Caco-2 (cell line): ENCODE measurements at places on chromosomes 12 and 14. TPM values are rescaled to one million over a fixed set of nuclear protein-coding genes. Genes with fewer than 3 reads are reported as not detected.

DNA sequence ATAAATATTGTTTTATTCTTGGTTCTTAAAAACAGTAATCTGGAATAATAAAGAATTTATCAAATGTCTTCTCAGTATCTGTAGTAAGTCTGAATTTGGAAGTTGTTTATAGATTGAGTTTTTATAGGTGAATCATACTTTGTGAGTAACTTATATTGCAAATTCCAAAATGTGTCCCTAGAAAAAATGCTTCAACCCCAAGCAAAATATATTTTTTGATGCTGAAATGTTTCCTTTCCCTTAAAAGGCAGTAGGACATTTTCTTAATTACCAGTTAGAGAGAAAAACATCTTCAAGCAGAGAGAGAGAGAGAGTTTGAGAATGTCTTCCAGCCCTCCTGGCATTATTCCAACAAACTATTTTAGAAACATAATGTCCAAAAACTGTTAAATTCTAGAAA, 37.9 kb downstream of the PELI2 start:
- no peak for DNase-seq

GRCh38 chr12:96774496-96775256, 132.4 kb upstream of the NEDD1 start:
- DNase-seq = no peak

DNA sequence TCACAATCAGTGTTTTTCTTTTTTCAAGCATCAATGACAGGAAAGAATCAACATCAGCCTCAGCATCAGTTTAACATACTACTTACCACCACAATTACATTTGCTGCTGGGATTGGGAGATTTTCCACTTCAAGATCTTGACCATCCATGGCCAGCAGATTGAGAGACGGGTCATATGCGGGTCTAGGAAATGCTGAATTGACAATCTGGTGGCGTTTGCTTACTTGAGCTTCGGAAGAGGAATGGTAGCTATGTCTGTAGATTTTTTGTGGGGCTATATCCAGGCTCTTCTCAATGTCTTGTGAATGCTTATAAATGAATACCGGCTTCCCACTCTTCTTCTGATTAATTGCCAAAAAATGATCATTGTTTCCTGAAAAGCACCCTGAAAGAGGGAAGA, 27.9 kb downstream of the PTPRR start:
- no peak for DNase-seq

DNA sequence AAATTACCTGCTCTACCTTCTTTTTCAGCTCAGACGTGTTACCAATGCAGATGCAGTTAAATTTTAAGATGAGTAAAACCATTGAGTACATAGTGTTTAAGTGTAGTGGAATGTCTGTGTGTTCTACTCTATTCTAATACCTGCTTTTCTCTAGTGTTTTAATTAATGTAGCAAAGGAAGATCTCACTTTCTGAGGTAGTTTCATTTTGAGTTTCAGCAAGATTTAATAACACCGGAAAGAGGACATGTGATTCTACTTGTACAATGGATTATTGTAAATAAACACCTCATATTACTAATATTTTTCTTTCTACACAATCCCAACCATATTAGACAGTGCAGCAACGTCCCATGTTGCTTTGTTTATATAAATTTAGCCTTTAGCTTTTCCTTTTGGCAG, 315.4 kb downstream of the RAD51B start:
- DNase-seq = no peak

DNA sequence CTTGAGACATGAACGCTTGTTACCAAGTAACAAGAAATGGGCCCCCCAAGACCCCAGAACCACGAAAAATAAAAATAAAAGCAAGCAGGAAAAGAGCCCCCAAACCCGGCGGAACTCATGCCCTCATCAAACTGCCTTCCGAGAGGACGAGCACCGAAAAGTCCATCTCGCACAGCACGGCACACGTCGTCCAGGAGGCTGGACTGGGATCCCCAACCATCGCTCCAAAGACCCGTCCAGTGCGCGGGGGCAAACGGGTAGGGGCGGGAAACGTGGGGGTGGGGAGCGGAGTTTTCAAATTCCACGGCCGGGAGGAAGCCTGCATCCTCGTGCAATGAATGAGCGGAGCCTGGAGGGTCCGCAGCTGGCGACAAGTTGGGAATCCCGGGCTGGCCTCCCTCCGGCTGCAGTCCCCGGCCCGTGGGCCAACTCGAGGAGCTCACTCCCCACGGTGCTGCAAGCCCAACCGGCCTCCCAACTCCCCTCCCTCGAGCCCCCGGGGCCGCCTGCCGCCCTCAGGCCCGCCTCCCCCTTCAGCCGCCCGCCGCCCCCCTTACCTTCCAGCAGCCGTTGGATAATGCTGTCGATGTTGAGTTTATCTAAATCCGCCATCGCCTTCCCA, 484 bp downstream of the PPP1CC start:
- DNase-seq = no peak

DNA sequence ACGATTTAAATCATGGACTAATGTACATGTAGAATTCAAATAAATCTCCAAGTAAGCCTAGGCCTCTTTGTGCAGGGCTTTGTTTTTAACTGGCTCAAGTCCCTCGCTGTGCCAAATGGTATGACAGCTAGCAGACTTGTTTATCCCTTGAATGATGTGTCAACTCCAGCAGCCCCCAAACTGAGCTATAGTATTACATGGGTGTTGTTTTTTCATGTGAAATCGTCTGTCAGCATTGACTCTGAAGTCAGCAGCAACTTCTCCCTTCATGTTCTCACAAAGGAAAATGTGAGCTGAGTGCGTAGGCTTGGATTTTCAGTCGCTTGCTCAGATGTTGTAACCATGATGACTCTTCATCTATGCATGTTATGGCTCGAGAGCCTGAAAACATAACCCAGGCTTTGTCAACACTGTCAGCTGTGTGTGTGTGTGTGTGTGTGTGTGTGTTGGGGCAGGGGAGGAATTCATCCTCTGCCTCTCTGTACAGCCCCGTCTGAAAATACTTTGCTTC, 73.3 kb downstream of the PTHLH start:
- peak; percentile 58 for DNase-seq

GRCh38 chr12:46825591-46826414, at the start of gene SLC38A4:
Gene SLC38A4 (minus strand): TSS chr12:46825997. CDS start chr12:46793071, 32,926 bp downstream.
- DNase-seq = peak; percentile 84

- DNase-seq = no peak
These were observed 9.0 kb upstream of the MLEC start for GRCh38 chr12:120677765-120678473.

- DNase-seq = no peak
These were observed 54.2 kb upstream of the BCL2L14 start for GRCh38 chr12:12016284-12017100.

DNA sequence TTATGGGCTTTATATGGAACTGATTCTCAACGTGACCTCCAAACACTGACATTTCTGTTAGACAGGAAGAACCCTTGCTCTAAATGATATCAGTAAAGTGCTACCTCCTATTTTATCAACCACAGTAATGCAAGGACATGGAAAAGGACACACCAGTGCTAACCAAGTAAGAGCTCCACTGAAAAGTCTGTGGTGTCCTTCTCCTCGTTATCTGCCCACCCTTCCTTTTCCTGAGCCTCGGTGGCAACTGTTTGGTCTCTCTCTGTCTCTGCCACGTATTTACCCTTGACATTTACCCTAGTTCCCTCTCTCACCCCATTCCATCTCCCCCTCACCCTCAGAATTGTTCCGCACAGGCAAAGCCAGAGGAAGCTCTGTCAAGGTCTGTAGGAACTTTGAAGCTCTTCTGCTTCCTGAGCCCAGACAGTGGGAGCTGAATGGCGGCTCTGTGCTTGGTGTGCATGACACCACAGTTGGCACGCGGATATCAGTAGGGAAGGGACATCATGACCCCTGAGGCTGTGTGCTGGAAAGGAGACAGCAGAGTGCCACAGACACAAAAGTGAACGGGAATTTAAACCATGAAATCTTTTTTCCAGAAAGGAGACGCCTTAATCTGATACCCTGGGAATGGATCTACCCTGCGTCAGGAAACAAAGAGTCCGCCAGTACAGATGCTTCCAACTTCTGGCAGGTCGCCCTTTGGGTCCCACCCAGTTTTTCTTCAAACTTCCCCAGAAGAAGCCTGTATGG, 50.8 kb downstream of the NTN4 start:
- DNase-seq = no peak

DNA sequence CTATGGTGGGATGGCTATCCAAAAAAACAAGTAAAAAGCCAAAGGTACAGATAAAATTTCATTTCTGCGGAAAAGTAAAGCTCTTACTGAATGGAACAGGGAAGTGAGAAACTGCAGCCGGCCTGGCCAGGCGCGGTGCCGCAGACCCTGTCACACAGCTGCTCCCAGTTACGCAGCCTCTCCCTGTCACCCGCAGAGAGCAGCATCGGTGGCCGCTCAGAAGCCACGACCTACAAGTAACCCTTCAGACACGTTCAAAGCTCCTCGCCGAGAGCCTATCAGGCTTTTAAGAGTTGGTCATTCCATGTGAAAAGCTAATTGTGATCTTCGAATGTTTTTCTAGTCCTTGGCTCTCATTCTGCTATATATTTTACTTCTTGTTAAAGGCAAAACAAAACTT, 11.0 kb upstream of the ANKLE2 start:
- no peak for DNase-seq

- no peak for DNase-seq
These were observed 149.4 kb downstream of the DICER1 start for GRCh38 chr14:95007921-95008320.

GRCh38 chr12:109950625-109951024, 45.5 kb downstream of the GIT2 start:
- no peak for DNase-seq

- no peak for DNase-seq
These were observed 29.8 kb upstream of the AP4S1 start for GRCh38 chr14:30995689-30996088.

GRCh38 chr14:95713596-95714371, at the start of gene TCL1A:
Gene TCL1A (minus strand): TSS chr14:95714125. CDS start chr14:95714066, 59 bp downstream.
- no peak for DNase-seq

DNA sequence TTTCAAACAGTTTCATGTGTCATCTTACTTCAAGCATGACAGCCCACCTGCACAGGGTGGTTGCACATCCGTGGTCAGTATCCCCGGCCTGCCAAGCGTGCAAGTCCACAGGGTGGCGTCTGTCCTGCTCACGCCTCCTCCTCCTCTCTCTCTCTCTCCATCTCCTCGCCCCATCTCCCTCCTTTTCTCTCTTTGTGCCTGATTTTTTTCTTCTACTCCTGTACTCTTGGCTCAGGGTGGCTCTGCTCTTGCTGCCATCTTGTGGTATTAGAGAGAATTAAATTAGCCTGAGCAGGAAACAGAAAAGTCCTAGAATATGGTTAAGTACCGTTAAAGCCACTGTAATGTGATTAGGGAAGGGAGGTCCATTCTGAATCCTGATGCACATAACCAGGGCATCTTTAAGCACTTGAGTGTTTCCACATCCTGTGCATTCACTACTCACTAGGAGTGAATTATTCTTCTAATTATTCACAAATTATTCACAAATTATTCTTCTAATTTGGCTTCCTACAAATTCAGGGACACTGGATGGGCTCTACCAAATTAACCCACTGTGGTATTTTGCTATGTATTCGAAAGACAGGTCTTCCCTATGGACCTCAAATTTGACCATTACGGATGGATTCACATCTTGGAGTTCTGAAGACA, 25.5 kb upstream of the DTX1 start:
- peak; percentile 61 for DNase-seq

DNA sequence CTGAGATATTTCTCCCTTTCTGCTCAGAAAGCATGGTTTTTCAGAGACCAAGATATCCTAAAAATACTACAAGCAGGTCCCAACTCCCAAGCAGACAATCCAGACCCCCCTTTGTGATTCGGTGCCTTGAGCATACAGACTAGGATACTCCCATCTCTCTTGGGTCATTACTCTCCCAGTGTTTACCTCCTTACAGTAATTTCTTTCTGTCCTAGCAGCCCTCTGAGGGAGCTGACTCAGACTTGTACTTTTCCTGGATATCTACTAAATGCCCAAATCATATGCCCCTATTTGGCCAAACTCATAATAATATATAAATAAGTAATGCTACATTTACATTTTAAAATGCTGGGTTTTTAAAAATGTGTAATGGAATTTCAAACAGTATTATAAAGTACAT, 355.6 kb downstream of the LRIG3 start:
- no peak for DNase-seq

DNA sequence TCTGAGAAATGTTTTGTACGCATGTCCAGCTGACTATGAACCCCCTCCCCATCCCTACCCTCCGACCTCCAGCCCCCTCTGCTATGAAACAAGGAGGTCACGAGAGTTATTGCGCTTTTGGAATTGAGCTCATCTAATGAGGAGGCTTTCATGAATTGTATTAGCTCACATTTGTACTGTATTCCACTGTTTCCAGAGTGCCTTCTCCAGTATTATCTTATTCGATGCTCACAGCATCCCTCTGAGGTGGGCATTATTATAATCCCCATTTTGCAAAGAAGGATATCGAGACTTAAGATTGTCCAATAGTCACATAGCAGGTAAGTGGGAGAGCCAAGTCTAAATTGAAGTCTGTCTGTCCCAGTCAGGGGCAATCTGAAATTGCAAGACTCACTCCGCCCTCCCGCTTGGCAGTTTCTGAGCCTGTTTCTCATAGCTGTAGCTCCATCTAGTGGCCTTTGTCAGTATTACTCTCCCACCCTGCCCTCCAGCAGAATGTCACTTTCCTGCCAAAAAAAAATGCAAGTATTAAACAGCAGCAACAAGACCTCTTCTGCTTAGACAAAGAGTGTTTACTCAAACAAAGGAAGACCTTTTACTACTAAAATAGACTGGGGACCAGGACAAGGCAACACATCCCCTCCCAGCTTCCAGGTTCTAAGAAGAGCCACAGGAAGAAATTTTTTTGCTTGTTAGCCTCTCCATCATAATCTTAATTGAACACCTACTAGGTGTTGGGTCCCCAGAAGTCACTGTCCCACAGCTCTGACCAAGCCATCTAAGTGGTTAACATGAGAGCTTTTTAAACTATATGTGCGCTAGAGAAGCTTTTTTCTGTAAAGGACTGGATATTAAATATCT, 48.6 kb upstream of the TMEM233 start:
- peak; percentile 73 for DNase-seq

- no peak for DNase-seq
These were observed 63.6 kb upstream of the DLK1 start for GRCh38 chr14:100662879-100663760.

LRP1-AS gene
- total RNA-seq = not detected in 2 replicates

SLC6A13 gene
- total RNA-seq = 1.0 and 1.3 TPM in 2 replicates

C14orf39 gene
- not detected in 2 replicates for total RNA-seq

TPH2 gene
- not detected in 2 replicates for total RNA-seq

OTX2 gene
- total RNA-seq = not detected in 2 replicates

RAD51AP1 gene
- 86.2 and 87.4 TPM in 2 replicates for total RNA-seq

KCNC2 gene
- not detected in 2 replicates for total RNA-seq

ITGB7 gene
- total RNA-seq = 1.1 TPM in 2 replicates

TAS2R20 gene
- total RNA-seq = 2.2 and 3.8 TPM in 2 replicates

BHLHE41 gene
- total RNA-seq = 3.2 and 4.4 TPM in 2 replicates

SERPINA9 gene
- not detected in 2 replicates for total RNA-seq

OVCH1 gene
- not detected in 2 replicates for total RNA-seq

ACOT4 gene
- 2.7 and 3.2 TPM in 2 replicates for total RNA-seq

SLC24A4 gene
- total RNA-seq = not detected in 2 replicates
